ENCODE measurements at places on chromosomes 12 and 14.

DNA sequence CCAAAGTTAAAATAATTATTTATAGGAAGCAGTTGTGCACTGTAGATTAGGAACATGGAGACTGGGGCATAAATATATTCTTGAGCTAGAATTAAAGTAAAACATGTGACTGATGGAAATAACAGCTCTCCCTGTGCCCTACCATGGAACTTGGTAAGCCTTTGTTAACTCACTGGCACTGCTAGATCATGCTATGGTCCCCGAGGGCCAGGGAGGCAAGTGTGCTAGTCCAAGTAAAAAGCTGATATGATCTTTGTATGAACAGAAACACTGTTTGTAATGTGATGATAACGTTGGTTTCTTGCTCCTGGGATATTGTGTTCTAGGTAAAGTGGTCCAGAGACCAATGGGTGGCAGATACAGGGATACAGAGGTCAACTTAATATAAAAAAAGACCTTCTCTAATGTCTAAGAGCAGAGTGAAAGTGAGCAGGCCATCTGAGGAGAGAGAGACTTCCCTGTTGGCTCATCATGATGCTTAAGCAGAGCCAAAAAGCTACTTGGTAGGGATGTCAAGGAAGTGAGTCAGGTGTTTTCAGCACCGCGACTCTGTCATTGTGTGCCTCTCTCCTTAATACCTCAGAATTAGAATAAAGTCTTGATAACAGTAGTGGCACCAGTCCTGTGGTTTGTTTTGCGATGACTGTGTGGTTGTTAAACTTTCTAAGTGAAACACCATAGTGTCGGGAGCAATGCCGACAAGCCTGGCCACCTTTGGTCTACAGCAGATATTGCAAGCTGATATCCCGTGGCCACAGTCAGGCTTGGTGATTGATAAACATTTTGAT lies 27.6 kb downstream of the BICD1 start:
- DNase-seq, result no peak

GRCh38 chr12:13913371-13913770 lies 68.0 kb downstream of the GRIN2B start:
- DNase-seq, result no peak

DNA sequence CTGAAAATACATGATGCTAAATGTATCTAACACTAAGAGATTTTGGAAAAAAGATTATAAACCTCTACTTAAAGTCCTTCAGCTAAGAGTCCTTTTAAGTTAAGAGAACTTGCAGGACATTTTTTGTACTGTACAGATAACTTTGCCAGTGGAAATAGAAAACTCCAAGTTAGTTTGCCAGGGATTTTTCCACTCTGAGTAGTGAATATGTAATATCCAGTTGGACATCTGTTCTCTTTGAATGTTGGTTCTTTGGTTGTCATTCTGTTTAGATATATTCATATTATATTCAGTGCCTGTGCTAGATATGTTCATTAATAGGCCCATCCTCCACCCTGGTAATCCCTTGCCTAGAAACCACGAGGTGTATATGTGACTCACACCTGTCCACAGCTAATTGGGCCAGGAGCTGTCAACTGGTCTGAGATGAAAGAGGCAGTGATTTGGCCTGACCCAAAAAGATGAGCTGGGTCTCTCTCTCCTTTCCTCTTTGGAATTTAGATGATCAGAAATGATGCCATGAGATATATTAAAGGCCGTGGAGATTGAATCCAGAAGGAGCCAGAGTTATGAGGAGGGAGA lies 261.0 kb upstream of the LRIG3 start:
- DNase-seq, result no peak

- DNase-seq, result no peak
Measured at GRCh38 chr14:56085471-56085870, 32.7 kb upstream of the PELI2 start.

GRCh38 chr12:74334780-74335179 lies 202.9 kb upstream of the ATXN7L3B start:
- DNase-seq, result no peak
